Hematopoietic multipotent progenitor cell treated with erythropoietin and hydrocortisone succinate and interleukin-3 and kit ligand, for 8 days (in vitro differentiated cells): ENCODE measurements at places on chromosomes 2 and 18.
A peak's percentile ranks its signal among the peaks of the same experiment; 100 is the strongest.

GRCh38 chr2:231373786-231374349 is 21.6 kb upstream of the B3GNT7 start:
- DNase-seq, result peak; percentile 76

GRCh38 chr2:159922563-159922962 is 124.6 kb upstream of the CD302 start:
- DNase-seq, result no peak

DNA sequence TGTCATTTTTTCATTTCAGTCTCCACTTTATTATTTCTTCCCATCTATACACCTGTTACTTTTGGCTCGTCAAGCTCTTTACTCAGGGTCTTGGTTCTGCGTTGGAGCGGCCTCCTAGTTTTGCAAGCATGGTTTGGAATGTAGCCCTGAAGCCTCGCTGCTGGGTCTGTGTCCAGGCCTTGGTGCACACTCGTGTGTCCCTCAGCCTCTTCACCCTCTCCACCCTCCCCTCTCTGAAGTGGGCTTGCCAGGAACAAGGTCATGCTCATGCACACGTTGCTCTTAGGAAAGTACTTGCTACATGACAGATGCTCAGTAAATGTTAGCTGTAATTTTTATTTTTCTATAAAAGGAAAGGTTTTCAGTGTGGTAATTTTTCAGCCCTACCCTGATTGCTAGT is 147.0 kb downstream of the ATP9B start:
- no peak for DNase-seq

DNA sequence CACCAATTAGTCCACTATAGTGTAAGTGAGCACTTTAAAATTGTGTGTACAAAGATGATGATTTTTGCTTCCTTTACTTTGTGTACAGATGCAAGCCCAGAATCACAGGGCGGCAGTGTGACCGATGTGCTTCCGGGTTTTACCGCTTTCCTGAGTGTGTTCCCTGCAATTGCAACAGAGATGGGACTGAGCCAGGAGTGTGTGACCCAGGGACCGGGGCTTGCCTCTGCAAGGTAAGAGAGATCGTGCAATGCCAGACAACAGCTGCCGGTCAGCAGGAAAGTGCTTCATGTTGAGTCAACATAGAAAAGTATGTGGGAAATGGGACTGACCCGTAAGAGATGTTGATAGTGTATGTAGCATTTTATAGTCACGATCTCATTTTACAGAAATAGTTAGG is 156.8 kb upstream of the TTC39C start:
- no peak for DNase-seq

- no peak for DNase-seq
Measured at GRCh38 chr2:157748371-157749142, 119.9 kb upstream of the ACVR1C start.

DNA sequence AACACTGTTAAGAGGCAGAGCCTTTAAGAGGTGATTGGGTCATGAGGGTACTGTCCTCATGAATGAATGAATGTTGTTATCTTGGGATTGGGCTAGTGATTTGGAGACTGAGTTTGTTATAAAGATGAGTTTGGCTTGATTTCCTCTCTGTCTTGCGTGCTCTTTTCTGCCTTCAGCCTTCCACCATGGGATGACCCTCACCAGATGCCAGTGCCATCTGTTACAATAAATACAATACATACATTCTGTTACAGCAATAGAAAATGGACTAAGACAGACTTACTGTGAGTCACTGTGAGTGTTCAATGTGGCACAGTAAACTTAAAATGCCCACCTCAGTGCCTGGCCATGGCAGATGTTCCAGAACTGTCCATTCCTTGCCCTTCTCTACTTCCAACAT is 95.0 kb upstream of the ZFP36L2 start:
- DNase-seq, result no peak

GRCh38 chr2:129400826-129401225 is 578.6 kb upstream of the RAB6C start:
- no peak for DNase-seq

- no peak for DNase-seq
Measured at GRCh38 chr2:106554411-106554810, 67.2 kb downstream of the CD8B2 start.

DNA sequence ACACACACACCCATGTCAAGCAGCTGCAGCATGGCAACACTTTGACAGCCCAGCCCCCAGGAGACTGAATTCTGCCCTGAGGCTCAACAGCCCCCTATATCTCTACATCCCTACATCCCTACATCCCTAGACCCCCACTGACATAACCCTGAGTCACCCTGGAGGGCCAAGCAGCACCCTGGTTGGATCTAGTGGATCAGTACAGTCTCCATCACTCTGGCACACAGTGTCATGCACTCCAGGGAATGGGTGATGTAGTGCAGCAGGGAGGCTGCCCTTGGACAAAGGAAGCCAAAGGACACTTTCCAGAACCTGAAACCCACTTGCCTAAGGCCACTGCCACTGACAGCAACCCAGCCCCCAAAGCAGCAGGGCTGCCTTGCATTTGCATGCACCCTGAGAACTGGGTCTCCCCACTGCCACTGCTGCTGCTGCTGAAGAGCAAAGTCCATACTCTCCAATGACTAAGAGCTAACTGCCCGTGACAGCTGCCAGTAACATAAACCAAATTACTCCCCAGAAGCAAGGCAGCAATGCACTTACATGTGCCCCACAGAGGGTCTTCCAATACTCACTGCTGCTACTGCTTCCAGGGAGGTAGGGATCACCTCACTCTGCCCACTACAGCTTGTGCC is 681.6 kb upstream of the KLHL29 start:
- no peak for DNase-seq

DNA sequence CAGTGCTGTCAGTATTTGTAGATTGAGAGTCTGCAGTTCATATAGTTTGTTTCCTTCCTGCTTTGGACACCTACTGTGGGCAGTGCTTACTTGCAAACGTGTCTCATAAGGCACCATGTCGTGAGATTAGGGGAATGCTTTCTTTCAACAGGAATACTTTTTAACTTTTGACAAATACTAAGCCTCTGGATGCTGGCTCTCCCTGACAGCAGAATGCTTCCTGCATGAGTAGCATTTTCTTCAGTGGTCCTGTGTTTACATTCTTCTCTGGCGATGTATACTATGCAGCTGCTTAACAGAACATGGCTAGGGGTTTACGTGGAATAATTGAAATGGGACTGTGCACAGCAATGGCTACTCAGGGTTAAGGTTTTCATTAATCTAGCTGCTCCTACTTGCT is 807.5 kb downstream of the MBD2 start:
- no peak for DNase-seq

DNA sequence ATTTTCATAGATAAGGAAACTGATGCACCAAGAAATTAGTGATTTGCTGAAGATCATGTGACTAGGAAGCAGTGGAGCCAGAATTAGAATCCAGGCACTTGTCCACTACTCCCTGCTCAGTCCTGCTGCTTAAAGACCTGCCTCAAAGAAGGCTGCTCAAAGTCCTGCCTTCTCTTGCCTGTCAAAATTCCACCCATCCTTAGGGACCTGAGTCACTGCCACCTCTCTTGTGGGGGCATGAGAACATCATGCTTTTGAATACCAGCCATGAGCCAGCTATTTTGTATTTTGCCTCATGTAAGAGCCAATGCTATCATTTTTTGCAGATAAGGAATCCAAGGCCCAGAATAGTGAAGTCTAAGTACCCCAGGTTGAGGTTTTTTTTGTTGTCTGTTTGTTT is 47.1 kb downstream of the DDX1 start:
- no peak for DNase-seq

- no peak for DNase-seq
Measured at GRCh38 chr2:129443865-129444739, 535.4 kb upstream of the RAB6C start.

DNA sequence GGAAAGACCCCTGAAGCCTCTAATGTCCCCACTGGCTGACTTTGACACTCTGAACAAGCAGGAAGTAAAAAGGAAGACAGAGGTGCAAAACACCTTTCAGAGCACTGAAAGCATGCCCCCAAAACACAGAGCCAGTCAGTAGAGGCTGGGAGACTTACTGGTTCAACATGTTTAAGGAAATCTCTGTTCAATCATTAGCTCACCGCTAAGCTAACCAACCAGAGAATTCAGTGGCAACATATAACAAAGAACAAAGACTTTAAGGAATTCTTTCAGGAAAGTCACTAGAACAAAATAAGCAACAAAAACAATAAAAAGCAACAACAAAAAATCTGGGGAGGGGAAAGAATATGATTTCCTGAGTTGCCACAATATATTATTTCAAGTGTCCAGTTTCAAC is 24.1 kb upstream of the RNU4ATAC start:
- no peak for DNase-seq

- DNase-seq, result no peak
Measured at GRCh38 chr18:432791-433190, 67.7 kb downstream of the COLEC12 start.

DNA sequence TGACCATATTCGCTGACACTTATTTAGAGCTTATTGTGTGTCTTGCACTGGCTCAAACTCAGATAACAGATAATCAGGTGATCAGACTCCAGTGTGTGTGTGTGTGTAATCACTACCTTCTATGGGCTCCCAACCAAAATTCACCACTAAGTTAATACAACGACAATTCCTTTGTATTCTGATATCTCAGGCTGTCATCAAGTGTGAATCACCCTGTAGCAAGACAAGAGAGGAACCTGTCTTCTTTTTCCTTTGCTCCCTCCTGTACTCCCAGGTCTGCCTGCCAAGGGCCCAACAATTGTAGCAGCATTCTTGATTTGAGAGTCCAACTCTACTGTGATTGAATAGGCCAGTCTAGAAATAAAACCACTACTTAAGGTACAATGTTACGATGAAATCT is 25.8 kb downstream of the ITGB6 start:
- no peak for DNase-seq

GRCh38 chr2:234031207-234031606 is 19.3 kb upstream of the SPP2 start:
- DNase-seq, result no peak

- no peak for DNase-seq
Measured at GRCh38 chr18:59276047-59276446, 2.8 kb upstream of the RAX start.

DNA sequence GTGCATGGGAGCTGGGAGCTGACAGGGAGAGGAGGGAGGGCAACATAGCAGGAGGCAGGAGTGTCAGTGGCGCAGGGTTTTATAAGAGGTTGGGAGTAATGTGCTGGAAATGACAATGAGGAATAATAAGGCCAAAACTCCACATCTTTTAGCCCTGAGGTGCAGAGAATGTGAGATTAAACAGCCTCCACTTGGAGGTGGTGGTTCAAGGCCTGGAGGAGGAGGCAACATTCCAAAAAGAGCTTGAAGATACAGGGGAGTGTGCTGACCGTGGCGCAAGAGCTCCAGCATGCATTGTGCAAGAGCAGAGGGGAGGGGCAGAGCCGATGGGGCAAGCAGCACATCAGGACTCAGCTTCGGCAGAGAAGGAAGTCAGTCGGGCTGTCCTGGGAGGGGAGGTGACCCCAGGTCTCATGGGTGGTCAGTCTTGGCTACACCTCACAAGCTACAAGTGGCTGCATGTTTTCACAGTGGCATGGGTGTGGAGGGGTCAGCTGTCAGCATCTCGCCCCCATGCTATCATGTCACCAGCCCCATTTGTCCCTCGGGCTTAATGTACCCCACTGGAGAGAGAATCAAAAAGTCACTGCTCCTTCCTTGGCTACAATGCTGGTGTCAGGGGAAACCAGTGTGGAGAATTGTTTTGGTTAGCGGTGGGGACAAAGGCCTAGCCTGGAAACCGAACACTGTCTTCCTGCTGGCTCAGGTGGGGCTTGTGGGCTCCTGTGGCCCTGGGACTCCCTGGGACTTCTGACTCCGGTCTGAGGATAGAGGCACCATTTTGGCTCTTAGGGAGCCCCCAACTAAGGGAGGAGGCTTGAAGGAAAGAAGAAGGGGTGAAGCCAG is 208.0 kb downstream of the ZFP36L2 start:
- DNase-seq, result no peak

- no peak for DNase-seq
Measured at GRCh38 chr2:121038891-121039616, 245.9 kb downstream of the TFCP2L1 start.

DNA sequence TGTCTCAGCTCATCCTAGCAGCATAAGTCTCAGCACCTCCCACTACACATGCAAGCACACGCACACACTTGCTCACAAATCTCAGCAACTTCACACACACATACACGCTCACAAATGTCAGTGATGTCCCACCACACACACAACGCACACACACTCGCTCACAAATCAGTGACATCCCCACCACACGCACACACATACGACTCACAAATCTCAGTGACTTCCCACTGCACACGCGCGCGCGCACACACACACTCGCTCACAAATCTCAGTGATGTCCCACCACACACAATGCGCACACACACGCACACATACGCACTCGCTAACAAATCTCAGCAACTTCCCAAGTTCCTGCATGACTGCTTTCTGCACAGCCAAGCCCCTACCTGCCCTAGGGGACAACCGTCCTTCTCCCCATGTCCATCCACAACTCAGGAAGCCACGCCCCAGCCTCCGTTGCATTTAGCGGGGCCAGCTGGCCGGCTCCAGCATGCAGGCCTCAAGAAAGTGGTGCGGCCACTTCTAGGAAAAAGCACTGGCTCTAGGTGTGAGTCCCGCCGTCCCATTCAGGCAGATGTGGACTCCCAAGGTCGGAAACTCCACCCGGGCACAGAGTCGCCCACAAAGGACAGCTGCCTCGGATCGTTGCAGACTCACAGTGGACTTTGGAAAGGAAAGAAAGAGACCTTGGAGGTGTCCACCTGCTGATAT is 180.1 kb upstream of the SALL3 start:
- DNase-seq, result no peak

DNA sequence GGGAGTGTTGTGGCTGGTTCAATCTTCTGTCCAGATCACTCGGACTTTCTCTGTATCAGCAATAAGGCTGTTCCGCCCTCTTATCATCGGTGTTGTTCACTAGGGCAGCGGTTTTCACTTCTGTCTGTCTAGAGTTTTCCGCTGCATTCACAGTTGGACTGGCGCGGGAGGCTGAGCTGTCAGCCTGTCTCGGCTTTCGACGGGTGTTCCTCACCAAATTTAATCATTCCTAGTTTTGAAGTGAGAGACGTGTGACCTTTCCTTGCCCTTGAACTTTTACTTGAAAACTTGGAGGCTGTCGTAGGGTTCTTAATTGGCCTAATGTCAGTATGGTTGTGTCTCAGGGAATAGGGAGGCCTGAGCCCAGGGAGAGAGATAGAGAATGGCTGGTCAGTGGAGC is 108.3 kb downstream of the NFATC1 start:
- DNase-seq, result peak; percentile 69

DNA sequence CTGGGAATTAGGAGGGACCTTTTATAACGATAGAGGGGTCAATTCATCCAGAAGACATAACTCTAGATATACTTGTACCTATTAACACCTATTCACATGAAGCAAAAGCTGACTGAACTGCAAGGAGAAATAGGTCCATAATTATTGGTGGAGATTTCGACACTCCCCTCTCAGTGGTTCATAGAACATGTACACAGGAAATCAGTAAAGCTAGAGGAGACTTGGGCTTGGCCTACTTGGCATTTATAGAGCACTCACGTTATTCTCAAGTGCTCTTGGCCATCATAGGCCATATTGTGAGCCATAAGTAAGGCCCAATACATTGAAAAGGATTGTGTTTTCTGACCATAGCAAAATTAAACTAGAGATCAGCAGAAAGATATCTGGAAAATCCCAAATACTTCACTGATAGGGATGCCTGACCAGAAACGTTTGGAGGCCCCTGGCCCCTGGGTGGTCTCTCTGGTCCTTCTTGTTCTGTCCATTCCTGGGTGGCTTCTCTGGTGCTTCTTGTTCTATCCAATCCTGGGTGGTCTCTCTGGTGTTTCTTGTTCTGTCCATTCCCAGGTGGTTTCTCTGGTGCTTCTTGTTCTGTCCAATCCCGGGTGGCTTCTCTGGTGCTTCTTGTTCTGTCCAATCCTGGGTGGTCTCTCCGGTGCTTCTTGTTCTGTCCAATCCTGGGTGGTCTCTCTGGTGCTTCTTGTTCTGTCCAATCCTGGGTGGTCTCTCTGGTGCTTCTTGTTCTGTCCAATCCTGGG is 49.0 kb downstream of the SNED1 start:
- DNase-seq, result no peak
